ENCODE measurements at places on chromosomes 5 and 9. TPM values are rescaled to one million over a fixed set of nuclear protein-coding genes. Genes with fewer than 3 reads are reported as not detected.
A peak's percentile ranks its signal among the peaks of the same experiment; 100 is the strongest.

DNA sequence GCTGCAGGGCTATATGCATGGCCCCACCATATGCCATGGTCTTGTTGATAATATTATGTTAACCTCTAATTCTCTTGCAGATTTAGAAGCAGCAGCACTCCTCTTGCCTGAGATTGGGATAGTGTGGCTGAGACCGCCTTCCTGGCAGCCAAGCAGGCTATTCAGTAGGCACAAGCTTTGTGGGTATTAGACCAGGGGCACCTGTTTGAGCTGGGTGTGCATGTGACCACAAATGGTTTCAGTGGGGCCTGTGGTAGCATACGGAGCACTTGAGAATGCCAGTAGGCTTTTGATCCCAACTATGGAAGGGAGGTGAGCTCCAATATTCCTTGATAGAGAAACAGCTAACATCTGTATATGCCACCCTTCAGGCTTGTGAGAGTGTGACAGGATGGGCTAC, 625.1 kb upstream of the NUDT12 start:
- DNase-seq, result no peak

DNA sequence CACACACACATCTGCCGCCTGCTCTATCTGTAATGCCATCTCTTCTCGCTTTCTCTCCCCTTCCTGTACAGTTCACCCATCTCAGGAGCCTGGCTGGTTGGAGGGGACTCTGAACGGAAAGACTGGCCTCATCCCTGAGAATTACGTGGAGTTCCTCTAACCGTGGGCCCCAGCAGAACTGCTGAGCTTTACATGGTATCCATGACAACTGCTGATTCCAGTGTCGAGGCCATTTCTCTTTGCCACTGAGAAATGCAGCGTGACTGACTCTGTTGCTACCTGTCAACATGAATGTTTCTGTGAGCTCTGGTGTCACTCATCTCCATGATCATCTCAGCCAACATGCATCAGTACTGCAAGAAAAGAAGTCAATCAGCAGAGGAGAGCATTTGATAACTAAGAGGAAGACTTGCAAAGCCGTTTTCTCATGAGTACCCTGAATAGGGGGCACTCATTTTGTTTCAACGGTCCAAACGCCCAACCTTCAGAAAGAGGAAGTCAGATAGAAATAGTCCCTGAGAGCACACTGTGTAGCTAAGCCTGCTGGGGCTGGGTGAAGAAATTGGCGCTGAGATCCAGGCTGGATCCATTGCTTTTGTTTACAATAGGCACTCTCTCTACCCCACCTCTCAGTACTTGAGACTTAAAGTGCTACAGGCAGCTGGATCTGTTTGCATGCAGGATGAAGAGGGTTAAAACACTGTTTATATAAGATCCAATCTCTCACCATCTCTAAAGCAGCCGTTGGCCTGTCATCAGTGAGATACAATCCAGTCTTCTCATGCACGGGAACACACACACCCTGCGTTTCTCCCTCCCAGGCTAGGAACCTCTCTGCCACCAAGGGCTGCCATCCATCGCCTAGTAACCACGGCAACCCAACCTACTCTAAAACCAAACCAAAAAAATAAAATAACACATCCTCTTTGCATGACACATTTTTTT, 180.9 kb downstream of the NR3C1 start:
- no peak for DNase-seq

DNA sequence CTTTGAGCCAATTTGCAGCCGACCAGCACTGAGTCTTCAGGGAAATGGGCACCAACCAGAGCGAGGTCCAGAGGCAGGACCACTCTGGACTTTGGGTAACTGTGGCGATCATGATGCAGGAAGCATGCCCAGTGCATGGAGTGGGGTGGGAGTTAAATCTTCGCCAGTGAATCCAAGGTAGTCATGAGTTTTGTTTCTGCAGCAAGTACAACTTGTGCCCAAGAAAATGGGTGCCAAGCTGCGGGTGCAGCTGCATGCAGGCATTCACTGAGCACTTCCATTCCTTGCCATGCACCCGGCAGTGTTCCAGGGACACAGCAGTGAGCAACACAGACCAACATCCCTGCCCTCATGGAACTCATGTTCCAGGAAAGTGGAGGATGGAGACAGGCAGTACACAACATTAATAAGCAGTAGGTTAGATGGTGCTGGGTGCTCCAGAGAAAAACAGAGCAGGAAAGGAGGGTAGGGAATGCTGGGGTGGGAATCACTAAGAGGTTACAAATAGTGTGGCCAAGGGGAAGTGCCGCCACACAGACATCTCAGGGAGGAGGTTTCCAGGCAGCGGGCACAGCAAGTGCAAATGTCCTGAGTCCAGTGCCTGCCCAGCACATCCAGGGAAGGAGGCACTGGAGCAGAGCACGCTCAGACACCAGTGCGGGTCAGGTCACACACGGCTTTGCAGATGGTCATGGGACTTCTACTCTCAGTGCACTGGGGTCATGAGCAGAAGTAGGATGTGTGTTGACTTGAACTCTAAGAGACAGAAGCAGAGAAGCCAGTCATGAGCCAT, 48.2 kb upstream of the LMX1B start:
- DNase-seq, result no peak

- DNase-seq, result no peak
Measured at GRCh38 chr9:117245175-117245829, 169.6 kb downstream of the ASTN2 start.

GRCh38 chr9:135023786-135024405, 63.6 kb upstream of the OLFM1 start:
- no peak for DNase-seq

GRCh38 chr5:122772446-122772845, 2.4 kb upstream of the SNX2 start:
- DNase-seq, result no peak

The MEIKIN gene
- total RNA-seq, result not detected

- DNase-seq, result no peak
Measured at GRCh38 chr5:59661954-59662615, 231.4 kb downstream of the PDE4D start.

DNA sequence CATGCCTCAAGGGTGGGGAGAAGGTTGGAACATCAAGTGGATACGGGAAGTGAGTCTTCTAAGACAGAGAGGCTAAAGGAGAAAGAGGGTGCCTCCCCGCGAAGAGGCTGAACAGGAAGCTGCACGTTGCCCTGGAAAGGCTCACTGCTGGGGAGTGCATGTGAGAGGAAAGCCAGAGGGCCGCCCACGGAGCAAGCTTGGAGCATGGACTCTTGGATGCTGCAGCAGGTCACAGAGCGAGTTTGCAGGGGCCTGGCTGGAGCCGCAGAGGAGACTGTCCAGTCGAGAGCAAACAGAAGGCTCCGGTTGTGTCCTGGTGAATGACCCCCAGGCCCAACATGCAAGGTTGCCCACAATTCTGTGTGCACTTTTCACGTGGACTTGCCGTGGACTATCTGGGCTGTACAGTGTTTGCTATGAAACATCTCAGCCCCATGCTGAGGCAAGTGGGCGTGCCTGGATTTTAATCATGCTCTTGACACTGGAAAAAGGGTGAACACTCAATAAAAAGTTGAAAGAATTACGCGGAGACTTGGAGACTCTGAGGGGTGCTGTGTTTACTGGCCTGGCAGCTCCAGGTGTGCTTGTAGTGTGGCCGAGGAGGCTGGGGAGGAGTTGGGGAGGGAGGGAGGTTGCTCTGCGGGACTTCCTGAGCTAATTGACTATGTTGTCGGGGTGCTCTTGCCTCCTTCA, 54.5 kb upstream of the GARNL3 start:
- peak; percentile 39 for DNase-seq

- no peak for DNase-seq
Measured at GRCh38 chr5:146675636-146676035, 159.6 kb upstream of the GPR151 start.

DNA sequence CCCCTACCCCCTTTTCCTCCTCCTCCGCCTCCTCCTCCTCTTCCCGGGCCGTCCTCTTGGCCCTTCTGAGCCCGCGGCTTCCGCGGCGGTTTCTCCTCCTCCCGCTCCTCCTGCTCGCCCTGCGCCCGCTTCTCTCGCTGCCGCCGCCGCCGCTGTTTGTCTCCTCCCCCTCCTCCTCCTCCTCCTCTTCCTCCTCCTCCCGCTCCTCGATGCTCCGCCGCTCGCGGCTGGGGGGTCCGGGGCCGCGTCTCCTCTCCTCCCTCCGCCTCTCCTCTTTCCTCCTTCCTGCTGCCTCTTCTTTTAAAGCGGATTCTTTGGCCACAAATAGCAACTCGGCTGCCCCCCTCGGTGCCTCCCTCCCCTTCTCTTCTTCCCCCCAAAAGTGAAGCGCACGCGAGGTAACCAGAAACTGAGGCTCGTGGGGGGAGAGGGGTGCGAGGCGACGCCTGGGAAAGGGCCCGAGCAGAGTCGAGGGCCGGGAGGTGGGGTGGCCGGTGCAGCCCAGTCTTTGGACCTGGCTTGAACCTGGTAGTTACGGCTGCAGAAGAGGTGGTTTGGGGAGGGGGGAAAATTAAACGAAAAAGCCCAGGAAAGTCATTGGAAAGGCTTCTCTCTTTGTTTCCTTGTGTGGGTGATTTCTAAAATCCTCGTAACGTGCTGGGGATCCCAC, 1058.5 kb upstream of the DMAC1 start:
- peak; percentile 27 for DNase-seq

GRCh38 chr5:18497089-18497488, 862.8 kb downstream of the TAF11L14 start:
- DNase-seq, result no peak

DNA sequence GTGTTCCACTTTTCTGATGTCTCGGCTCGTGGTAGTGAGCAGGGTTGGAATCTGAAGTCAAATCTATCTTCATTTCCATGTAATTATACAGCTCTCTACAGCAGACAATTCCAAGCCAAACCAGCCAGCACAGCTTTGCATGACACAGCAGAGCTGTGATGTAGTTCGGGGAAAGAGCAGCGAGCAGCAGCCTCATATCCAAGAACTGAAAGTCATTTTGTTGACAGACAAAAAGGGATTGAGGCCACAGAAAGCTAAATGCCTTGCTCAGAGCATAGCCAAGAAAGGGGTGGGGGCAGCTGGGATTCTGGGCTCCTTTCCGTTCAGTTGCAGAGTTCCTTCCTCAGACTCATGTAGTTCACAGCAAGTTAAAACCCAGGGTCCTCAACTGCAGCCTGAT, 32.1 kb downstream of the LCP2 start:
- DNase-seq, result no peak

The PTGS1 gene
- 21.4 TPM for total RNA-seq

DNA sequence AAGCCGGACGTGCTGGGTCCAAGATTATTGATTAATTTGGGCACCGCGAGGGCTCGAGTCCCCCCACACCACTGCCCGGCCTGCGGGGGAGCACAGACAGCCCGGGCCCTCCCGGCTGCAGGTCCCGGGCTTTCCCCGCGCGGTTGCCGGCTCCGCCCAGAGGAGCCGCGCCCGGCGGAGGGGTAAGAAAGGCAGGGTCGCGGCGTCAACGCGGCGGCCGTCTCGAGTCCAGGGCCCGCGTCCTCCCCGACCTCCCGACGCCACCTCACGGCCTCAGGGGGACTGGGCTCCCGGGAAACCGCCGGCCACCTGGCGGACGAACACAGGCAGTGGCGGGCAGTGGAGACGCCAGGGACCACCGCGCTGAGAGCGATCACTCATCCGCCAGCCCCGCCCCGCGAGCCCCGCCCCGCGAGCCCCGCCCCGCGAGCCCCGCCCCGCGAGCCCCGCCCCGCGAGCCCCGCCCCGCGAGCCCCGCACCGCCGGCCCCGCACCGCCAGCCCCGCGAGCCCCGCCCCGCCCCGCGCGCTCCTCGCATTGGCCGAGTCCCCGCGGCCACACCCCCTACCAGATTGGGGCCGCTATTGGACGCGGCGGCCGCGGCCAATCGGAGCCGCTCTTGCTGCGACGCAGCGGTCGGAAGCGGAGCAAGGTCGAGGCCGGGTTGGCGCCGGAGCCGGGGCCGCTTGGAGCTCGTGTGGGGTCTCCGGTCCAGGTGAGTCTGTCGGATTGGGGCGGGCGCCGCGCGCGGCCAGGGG, at the start of gene MRPL41:
TSS of gene MRPL41 (plus strand) at position 616 of the 758 bp plus-strand sequence. CDS start 203 bp downstream, outside the sequence.
- DNase-seq, result peak; percentile 94

DNA sequence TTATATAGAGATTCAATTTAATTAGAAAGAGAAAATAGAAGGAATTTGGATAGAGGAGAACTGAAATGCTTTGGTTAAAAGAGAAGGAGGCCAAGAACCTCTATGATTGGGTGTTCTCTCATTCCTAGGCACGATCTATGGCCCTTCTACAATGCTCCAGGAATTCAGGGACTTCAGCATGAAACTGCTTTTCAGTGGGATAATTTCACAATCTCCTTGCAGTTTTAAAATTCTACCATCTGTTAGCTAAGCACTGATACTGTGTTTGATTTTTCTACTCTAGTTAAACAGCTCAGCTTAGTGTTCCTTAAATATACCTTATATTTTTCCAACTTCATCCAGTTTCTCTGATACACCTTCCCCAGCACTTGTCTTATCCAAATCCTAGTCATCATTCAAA, 141.9 kb downstream of the SSBP2 start:
- DNase-seq, result no peak

The FRRS1L gene
- not detected for total RNA-seq

The GFPT2 gene
- 9.0 TPM for total RNA-seq

The IFNK gene
- total RNA-seq, result not detected

DNA sequence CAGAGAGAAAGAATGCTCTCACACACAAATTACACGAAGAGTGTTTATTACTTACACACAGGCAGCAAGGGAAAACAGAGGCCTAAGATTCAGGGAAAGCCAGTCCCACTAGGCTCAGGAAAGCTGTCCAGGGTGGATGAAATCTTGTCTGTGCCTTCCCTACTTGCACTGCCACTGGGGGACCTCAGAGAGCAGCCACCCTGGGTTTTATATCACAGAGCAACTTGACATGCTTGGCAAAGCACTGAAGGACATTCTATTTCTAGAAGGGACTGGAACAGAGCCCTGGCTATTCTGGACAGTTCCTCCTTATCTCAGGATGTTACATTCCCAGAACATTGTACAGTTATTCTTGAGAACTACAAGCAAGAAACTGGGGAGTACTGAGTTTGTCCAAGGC, 7.5 kb upstream of the PRSS3 start:
- no peak for DNase-seq

GRCh38 chr5:57174128-57174889, 450 bp downstream of the GPBP1 start:
- peak; percentile 92 for DNase-seq

DNA sequence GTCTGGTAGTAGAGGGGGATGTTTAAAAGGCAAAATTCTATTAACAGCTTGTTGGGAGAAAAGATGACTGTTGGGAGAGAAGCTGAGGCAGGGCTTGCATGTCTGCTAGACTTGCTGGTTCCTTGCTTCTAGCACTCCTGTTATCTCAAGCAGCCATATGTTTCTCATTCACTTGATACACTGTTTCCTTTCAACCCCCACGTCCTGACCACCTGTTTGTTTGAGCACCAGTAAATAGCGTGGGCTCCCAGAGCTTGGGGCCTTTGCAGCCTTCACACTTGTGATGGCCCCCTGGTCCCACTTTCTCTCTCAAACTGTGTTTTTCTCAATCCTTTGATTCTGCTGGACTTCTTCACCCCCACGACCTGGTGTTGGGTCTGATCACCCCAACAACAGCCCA, 111.7 kb upstream of the TMEM161B start:
- no peak for DNase-seq

DNA sequence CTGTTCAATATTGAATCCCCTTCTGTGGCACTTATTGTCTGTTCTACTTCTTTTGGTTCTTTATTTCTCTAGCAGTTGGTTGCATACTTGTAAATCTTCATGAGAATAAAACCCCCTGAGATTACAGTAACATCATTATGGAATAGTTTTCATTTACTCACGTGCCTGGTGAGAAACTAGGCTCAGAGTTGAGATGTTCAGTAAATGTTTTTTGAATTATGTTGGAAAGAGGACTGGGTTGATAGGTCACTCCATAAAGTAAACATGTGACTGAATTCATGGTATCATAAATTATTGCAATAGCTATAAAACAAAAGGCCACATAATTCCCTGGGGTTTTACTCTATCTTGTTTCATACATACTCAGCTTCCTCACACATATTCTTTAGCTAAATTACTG, 174.2 kb upstream of the C9orf72 start:
- DNase-seq, result no peak

All from upper lobe of left lung (tissue), 6 donors.